Trophoblast cell (in vitro differentiated cells and primary cell): ENCODE measurements at places on chromosomes 4 and X.

- DNase-seq, result no peak
Measured at GRCh38 chr4:53902786-53903185, 161.6 kb downstream of the CHIC2 start.

DNA sequence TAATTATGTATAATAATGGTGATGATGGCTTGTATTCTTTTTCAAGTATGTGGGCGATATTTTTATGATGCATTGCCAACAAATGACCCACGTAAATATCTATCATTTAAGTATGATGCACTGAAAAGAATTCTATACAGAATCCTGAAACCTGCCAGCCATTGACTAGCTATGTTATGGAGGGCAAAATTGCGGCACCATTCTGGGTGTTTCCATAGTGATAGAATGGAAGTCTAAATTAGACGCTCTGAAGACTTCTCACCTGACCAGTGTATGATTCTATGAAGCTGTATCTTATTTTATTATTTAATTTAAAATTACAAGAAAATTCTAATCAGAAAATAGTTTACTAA, 677 bp upstream of the CENPC start:
- DNase-seq, result no peak

- no peak for DNase-seq
Measured at GRCh38 chr4:57125996-57126395, 15.8 kb upstream of the IGFBP7 start.

- DNase-seq, result no peak
Measured at GRCh38 chr4:122636697-122637096, 15.8 kb upstream of the IL21 start.

DNA sequence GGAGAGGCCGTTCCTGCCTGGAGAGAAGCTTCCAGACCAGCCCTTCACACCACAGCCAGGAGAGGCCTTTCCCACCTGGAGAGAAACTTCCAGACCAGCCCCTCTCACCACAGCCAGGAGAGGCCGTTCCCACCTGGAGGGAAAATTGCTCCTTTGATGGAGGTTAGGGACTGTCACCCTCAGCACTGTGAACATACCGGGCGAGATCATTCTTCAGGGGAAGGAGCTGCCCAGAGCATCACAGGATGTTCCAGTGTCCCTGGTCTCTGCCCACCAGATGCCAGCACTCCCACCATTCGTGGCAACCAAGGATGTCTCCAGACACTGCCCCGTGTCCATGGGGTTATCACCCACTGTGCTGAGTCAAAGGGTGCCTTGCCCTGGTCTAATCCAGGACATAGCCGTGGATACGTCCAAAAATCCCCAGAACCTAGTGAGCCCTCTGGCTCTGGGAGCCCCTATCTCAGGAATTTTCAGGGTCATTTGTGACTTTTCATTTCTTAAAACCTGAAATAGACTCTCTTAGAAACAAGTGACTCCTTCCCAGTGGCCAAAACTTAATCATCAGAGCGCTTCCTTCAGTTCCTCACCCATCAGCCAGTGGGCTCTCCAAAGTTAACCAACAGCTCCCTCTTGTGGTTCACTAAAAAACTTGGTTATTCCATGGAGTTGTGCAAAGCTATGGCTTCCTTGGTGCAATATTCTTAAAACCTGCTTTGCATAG, 80.2 kb downstream of the CRMP1 start:
- peak; percentile 44 for DNase-seq
